ENCODE measurements at places on chromosomes 16 and 17. TPM values are rescaled to one million over a fixed set of nuclear protein-coding genes. Genes with fewer than 3 reads are reported as not detected.

GRCh38 chr17:1683459-1683858 lies 1.2 kb downstream of the PRPF8 start:
- H3K4me1 ChIP-seq: peaks cover 24% of the 10 kb centered on the region
- peak overlapping the region; percentile 80 for H3K4me3 ChIP-seq
- no peaks in the 10 kb centered on the region for H3K27me3 ChIP-seq
- H3K27ac ChIP-seq: peak overlapping the region; percentile 94

DNA sequence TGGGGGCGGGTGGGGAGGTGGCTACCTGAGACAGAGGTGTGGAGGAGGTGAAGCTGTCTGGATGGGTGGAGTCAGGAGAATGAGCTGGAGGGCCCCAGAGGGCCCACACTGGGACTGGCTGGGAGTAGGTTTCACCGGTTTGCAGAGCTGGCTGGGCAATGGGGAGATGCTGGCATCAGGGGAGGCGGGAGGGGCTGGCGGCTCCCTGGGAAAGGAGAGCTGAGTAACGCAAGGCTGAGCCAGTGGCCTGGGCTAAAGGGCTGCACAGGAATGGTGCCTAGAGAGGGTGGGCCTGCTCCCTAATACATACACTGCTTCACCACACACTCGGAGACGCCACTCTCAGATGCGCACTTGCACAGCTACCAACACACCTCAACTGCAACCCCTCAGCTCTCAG lies 12.4 kb downstream of the P3H4 start:
- no peaks in the 10 kb centered on the region for H3K4me1 ChIP-seq
- DNase-seq: no peak
- no peaks in the 10 kb centered on the region for H3K36me3 ChIP-seq
- H3K27ac ChIP-seq: no peak overlapping the region
- H3K27me3 ChIP-seq: no peaks in the 10 kb centered on the region
- no peak overlapping the region for H3K4me3 ChIP-seq

DNA sequence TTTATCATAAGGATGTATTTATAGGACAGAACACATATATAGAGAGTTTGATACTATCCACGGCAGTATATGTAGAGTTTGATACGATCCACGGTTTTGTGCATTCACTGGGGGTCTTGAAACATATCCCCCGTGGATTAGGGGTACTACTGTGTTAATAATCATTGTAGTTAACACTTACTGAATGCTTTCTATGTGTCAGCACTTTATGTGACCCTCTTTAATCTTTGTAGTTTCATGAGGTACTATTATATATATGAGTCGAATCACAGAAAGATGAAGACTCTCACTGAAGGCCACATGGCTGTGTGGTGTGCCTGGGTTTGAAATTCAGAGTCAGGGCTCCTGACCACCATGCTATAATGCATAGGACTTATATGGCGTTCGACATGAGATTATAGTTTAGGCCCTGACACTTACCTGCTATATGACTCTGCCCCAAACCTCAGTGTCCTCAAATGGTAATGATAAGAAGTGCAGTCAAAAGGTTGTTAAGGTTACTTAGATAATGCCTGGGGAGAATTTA lies 4.3 kb upstream of the HEATR6 start:
- H3K36me3 ChIP-seq: no peaks in the 10 kb centered on the region
- no peaks in the 10 kb centered on the region for H3K27me3 ChIP-seq

DNA sequence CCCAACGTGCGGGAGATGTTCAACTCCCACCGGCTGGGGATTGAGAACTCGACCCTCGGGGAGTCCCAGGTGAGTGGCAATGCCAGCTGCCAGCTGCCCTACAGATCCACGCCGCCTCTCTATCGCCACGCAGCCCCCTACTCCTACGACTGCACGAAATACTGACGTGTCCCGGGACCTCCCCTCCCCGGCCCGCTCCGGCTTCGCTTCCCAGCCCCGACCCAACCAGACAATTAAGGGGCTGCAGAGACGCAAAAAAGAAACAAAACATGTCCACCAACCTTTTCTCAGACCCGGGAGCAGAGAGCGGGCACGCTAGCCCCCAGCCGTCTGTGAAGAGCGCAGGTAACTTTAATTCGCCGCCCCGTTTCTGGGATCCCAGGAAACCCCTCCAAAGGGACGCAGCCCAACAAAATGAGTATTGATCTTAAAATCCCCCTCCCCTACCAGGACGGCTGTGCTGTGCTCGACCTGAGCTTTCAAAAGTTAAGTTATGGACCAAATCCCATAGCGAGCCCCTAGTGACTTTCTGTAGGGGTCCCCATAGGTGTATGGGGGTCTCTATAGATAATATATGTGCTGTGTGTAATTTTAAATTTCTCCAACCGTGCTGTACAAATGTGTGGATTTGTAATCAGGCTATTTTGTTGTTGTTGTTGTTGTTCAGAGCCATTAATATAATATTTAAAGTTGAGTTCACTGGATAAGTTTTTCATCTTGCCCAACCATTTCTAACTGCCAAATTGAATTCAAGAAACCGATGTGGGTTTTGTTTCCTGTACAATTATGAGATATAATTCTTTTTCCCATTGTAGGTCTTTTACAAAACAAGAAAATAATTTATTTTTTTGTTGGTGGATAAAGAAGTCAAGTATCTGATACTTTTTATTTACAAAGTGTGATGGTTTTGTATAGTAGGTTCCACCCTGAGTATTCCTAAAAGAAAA lies 2.3 kb downstream of the FOXC2 start:
- H3K36me3 ChIP-seq: no peaks in the 10 kb centered on the region
- H3K4me3 ChIP-seq: no peak overlapping the region
- peaks cover 4% of the 10 kb centered on the region for H3K4me1 ChIP-seq
- peaks cover 37% of the 10 kb centered on the region for H3K27me3 ChIP-seq
- DNase-seq: no peak

DNA sequence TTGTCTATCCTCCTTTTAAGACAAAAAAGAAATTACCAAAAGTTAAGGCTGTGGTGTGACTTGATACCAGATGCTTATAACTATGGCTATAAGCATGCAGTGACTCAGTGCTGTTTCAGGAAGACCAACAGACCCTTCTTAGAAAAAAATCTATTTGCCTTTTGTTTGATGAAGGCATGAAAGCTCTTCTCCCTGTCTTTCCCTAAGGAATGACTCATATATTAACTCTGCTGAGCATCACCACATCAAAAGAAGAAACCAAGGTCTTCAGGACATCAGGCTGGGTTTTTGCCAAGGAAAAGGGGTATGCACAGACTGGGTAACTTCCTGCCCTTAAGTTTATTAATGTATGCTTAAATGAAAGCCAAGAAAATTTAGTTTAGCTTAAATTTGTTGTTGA lies 47.1 kb downstream of the VMP1 start:
- H3K27ac ChIP-seq: peak overlapping the region; percentile 1
- no peaks in the 10 kb centered on the region for H3K27me3 ChIP-seq
- H3K4me1 ChIP-seq: peaks cover 8% of the 10 kb centered on the region
- no peak overlapping the region for H3K4me3 ChIP-seq
- no peak for DNase-seq

GRCh38 chr17:40038882-40039513 lies 15.2 kb downstream of the MED24 start:
- no peak overlapping the region for H3K4me3 ChIP-seq
- DNase-seq: no peak
- H3K36me3 ChIP-seq: peaks cover 21% of the 10 kb centered on the region
- no peaks in the 10 kb centered on the region for H3K27me3 ChIP-seq
- H3K4me1 ChIP-seq: no peaks in the 10 kb centered on the region

GRCh38 chr17:36609498-36609862 lies 8.1 kb downstream of the MRM1 start:
- H3K4me3 ChIP-seq: no peak overlapping the region
- no peaks in the 10 kb centered on the region for H3K36me3 ChIP-seq
- H3K27me3 ChIP-seq: no peaks in the 10 kb centered on the region

The SLFN11 gene
- 17.0 TPM for polyA plus RNA-seq

The PRAC2 gene
- not detected for polyA plus RNA-seq

The TBC1D28 gene
- not detected for polyA plus RNA-seq

The TP53TG3D gene
- polyA plus RNA-seq: 1.0 TPM

The CBX8 gene
- 0.91 TPM for polyA plus RNA-seq

The DNAI2 gene
- polyA plus RNA-seq: 0.60 TPM

The AANAT gene
- polyA plus RNA-seq: not detected

The RGS11 gene
- not detected for polyA plus RNA-seq
